Karpas-422 (cell line): ENCODE measurements at places on chromosomes 2 and 18.

DNA sequence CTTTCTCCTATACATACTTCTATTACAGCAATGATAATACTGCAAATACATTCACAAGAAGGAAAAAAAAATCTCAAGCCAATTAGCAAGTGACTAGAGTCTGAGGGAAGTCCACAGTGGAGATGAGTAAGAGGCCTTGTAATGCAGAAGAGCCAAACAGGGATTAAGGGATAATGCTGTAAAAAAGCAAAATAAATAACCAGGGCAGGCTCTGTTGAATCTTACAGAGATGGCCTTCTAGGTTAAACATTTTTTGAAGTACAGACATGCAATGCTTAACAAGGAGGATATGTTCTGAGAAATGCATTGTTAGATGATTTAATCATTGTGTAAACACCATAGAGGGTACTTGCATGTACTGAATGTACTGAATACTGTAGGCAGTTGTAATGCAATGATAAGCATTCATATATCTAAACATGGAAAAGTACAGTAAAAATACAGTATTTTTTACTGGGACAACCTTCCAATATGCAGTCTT is 122.1 kb upstream of the RMDN2 start:
- no peak for DNase-seq

DNA sequence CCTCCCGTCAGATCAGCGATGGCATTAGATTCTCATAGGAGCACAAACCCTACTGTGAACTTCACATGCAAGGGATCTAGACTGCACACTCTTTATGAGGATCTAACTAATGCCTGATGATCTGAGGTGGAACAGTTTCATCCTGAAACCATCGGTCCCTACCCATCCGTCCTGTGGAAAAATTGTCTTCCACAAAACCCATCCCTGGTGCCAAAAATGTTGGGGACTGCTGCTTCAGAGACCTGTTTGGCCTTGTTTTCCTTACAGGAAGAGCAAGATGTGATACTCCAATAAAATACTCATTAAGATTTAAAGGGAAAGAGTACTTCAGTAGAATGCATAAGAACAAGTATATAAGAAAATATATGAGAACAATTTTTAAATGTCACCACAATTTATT is 71.1 kb downstream of the RNF152 start:
- no peak for DNase-seq

GRCh38 chr2:148704247-148704646 is 59.7 kb downstream of the EPC2 start:
- DNase-seq, result no peak

DNA sequence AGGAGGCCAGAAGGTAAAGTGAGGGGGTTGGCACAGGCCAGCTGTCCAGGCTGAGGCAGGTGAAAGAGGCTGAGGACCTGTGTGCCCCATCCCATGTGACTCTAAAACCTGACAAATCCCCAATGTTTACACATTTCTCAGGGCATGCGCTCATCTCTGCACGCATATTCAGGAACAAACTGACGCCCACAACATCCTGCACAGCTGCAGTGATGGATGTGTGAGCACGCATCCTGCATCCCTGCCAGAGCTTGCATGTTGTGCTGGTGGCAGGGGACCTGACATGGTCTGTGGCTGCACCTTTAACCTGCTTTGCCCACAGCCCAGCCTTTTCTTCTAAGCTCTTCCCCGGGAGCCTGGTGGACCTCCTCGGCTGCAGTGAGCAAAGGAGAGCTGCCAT is 83.1 kb downstream of the FBXO15 start:
- no peak for DNase-seq

GRCh38 chr2:119126650-119127049 is 31.9 kb downstream of the C1QL2 start:
- DNase-seq, result peak; percentile 72

- no peak for DNase-seq
These were observed 536.9 kb downstream of the TMX3 start for GRCh38 chr18:68177807-68178702.

GRCh38 chr2:88185480-88185879 is 15.3 kb downstream of the THNSL2 start:
- DNase-seq, result no peak

DNA sequence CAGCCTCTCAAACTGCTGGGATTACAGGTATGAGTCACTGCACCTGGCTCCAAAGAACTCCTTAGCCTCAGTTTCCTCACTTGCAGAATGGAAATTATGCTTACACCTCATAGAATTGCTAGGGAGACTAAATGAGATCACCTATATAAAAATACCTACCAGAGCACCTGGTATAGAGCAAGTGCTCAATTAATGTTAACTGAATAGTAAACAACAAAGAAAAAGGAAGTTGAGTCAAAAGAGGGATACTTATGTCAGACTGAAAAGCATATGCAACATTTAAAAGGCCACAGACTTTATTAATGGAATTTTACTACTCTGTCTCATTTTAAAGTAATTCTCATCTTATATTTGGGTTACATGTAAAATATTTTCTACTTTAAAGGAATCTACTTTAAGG is 138.3 kb upstream of the SMAD7 start:
- DNase-seq, result no peak
